ENCODE measurements at places on chromosomes 11 and 22.
A peak's percentile ranks its signal among the peaks of the same experiment; 100 is the strongest.

- DNase-seq = no peak
These were observed 41.6 kb upstream of the UCP3 start for GRCh38 chr11:74050465-74050864.

DNA sequence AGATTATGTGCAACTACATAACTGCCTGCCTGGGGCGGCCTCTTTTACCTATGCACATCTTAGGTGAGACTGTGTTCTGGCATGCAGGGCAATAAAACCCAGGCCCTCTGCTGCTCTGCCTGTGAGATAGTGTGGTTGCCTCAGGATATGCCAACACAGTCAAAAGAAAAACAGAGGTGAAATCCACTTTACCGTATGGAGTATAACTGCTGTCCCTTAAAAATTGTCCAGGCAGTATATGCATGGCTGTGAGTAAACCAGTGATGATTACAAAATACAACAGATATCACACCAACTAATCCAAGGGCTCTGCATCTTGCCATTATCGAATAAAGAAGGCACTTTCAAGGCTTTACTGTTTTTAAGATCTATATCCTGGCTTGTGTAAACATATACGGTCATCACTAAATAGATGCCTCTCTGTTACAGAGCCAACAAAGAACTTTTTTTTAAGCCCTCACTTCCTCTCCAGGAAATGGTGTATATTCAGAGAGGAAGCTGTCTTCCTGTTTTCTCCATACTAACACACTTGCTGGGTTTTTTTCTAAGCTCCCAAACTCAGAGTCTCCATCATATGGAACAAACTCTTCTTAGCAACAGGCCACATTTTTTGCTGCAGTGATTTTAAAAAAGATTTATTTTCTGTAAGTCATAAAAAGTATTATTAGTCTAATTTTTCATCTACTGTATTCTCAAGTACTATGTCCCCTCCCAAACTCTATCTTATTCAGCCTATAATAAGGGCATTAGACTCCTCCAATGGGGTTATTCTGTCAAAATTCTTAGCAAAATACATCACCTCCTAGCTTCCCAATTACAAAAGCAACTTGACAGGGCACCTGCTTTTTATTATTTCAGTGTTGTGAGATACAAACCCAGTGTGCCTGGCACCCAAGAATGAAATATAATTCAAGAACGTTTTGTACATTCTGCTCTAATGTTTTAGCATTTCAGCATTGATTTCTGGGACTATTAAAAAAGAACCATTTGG lies 135.2 kb downstream of the MAML2 start:
- DNase-seq = peak; percentile 75

- DNase-seq = no peak
These were observed 54.1 kb upstream of the WNT7B start for GRCh38 chr22:46031066-46031465.

- no peak for DNase-seq
These were observed 40.6 kb downstream of the PDGFB start for GRCh38 chr22:39204216-39204615.

DNA sequence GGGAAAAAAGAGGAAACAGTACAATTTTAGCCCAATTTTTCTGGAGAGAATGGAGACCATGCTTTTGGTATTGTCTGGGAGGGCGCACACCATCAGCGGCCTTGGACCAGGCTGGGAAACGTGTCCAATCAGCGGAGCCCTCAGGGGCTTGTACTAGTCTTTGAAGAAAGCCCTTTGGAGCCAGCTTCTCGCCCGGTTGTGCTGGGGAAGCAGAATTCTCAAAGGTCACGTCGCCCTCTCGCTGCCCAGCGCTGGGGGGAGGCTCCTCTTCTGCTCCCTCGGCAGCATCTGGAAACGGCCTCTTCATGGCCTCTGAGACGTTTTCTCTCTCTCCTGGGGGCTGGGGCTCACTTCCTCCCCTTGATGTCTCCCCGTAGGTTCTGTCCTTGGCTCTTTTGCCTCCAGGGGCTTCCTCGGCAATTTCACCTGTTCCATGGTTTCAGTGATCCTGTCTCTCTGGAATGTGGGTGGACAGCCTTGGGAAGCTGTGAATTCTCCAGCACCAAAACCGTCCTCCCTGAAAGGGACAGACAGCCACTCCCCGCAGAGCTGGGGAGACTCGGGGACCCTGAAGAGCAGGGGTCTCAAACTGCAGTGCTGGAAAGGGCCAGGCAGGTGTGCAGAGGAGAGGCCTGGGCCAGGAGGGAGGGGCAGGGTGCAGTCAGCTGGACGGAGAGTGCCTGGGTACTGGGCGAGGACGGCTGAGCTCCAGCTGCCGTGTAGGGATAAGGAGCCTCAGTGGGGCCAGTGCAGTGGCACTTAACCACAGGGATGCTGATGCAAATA lies 80.2 kb downstream of the RPS6KA4 start:
- no peak for DNase-seq

DNA sequence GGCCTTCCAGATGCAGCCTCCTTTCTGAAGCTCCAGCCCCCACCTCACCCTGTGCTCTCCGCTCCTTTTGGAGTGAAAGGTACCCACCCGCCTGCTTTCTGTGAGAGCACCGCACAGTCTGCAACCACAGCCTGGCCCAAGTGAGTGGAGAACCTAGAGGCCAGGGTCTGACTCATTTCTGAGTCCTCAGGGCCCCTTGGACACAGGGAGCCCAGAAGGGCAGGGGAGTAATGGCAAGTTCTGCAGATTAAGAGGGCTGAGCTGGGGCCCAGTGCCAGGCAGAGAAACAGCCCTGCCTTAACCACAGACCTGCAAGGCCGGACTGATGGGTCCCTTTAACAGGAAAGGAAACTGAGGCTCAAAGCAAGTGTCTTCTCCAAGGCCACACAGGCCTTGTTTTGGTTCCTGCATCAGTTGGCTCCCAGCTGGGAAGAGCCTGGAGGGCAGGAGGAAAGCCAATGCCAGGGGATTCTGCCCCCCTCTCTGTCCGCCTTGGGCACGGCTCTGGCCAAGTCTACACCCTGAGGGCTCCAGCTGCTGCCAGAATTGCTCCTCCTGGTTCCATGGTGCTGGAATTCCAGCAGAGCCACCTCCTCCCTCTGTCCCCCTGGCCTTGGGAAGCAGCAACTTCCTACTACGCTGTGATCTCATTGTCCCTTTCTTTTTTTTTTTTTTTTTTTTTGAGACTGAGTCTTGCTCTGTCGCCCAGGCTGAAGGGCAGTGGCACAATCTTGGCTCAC lies 55.1 kb downstream of the CYTH4 start:
- no peak for DNase-seq

DNA sequence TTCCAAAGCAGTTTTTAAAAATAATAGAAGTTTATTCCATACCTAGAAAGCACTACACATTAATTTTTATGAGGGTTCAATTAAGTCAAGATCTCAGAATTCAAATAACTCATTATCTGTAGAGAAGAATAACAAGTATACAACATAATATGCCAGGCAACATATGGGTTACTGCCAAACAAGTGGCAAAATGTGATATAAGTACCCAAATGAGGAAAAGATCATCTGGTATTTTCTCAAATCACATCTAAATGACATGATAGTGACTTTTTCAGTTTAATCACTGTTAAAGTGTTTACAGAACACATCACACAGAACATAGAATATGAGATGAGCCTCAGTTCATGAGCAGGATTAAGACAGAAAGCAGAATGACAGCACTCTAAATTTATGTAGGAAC lies 123.3 kb downstream of the FCHSD2 start:
- DNase-seq = no peak

GRCh38 chr11:129705341-129705740 lies 110.3 kb upstream of the TMEM45B start:
- no peak for DNase-seq

GRCh38 chr11:953512-953911 lies 27.8 kb downstream of the AP2A2 start:
- no peak for DNase-seq

- DNase-seq = no peak
These were observed 568.5 kb downstream of the KCNA4 start for GRCh38 chr11:29448246-29448877.

- no peak for DNase-seq
These were observed 81.9 kb upstream of the PICALM start for GRCh38 chr11:86150847-86151173.

DNA sequence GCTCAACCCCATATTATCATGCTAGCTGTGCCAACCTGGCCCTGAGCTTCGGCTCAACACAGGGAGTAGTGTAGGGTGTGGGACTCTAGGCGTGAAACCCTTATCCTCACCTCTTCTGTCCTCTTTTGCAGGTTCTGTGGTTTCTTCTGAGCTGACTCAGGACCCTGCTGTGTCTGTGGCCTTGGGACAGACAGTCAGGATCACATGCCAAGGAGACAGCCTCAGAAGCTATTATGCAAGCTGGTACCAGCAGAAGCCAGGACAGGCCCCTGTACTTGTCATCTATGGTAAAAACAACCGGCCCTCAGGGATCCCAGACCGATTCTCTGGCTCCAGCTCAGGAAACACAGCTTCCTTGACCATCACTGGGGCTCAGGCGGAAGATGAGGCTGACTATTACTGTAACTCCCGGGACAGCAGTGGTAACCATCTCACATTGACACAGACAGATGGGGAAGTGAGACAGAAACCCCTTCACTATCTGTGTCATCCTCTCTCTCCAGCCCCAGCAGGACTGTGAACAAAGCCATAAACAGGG lies 76.4 kb downstream of the GGTLC2 start:
- no peak for DNase-seq

DNA sequence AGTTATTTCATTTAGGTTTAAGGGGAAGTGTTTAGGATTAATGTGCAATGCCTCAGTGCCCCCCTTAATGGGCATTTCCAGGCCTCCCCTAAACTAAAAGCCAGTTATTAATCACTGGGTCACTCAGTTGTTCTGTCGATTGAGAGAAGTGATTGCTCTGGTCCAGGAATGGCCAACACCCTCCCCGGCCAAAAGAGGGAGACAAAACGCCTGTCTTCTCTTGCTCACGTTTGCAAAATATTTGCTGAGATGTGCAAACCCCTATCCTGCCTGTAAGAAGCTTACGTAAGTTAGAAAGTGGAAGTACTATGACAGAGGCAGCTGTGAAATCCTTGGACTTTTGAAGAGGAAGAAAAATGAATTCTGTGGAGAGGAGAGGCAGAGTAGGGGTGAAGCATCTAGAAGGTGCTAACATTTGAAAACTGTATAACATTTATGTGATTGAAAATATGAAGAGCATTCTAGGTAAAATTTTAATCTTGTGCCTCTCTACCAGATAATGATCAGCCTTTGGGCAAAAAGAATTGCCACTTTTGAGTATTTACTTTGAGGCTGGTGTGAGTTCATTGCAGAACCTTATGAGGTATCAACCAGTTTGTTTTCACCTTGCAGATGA lies 37.7 kb downstream of the NTM start:
- no peak for DNase-seq

- no peak for DNase-seq
These were observed 19.8 kb upstream of the GNB1L start for GRCh38 chr22:19874307-19875060.

- DNase-seq = no peak
These were observed 27.5 kb downstream of the DUSP8 start for GRCh38 chr11:1544536-1544935.

DNA sequence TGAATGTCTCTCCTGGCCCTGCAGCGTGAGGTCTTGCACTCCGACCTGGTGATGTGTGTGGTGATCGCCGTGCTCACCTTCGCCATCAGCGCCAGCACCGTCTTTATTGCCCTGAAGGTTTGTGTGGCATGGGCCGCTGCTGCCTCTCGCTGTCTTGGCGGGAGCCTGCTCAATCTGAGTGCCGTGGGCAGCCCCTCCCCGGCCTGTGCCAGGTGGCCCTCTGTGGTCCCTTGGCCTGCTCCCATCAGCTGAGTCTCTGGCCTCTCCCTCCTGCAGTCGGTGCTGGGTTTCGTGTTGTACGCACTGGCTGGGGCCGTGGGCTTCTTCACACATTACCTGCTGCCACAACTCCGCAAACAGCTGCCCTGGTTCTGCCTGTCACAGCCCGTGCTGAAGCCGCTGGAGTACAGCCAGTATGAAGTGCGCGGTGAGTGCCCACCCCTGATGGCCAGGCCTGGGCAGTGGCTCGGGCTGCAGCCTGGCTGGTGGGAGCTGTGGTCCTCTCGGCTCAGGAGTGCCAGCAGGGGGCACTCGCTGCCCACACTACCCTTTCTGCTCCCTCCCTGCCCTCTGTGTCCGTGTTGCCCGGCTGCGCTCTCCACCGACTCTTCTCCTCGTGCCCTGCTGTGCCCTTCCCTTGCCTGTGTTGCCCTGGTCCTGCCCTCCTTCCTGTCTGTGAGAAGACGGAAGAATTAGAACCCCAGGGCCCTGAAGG lies 10.2 kb downstream of the PCNX3 start:
- DNase-seq = peak; percentile 64

DNA sequence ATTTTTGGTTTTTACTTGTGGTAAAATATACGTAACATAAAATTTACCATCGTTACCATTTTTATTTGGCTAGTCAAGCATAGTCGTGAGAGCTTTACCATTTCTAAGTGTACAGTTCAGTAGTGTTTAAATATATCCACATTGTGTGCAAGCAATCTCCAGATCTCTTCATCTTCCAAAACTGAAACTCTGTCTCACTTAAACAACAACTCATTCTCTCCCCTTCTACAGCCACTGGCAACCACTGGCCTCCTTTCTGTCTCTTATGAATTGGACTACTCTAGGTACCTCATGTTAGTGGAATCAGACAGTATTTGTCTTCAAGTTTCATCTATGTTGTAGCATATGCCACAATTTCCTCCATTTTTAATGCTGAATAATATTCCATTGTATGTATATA lies 37.4 kb downstream of the SMC1B start:
- peak; percentile 68 for DNase-seq

- no peak for DNase-seq
These were observed 32.1 kb downstream of the UQCR10 start for GRCh38 chr22:29799217-29799680.

DNA sequence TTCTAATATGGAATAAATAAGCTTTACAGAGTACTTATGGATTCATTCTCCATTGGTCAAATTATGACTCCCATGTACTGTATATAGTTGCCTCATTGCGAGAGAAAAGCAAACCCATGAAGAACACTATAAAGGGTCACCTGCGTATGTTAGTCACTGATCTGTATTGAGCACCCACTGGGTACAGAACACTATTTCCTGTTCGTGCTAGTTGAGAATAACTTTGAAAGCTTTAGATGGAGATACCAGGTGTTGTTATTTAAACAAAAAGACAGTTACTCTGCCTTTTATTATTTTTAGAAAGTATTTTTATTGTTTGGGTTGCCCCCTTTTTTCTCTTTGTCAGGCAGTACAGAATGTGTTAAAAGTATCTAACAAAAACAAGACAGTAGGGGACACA lies 79.9 kb downstream of the DEUP1 start:
- DNase-seq = no peak

GRCh38 chr11:110219006-110219785 lies 77.2 kb downstream of the RDX start:
- no peak for DNase-seq

All from T-helper 2 cell (primary cell).